Stimulated activated CD8-positive, alpha-beta memory T cell treated with anti-CD3 and anti-CD28 coated beads, Interleukin-4, amount 100 ng/mL, for 4 hours (primary cell): ENCODE measurements at places on chromosomes 2 and 18.

GRCh38 chr18:34600158-34600557 lies 109.9 kb upstream of the DTNA start:
- no peak for DNase-seq

GRCh38 chr2:81436256-81436655 lies 1131.7 kb upstream of the LRRTM1 start:
- no peak for DNase-seq

GRCh38 chr2:231571661-231572191 lies 20.9 kb upstream of the TEX44 start:
- DNase-seq = no peak

GRCh38 chr2:158810731-158811460 lies 15.8 kb downstream of the DAPL1 start:
- DNase-seq = no peak

DNA sequence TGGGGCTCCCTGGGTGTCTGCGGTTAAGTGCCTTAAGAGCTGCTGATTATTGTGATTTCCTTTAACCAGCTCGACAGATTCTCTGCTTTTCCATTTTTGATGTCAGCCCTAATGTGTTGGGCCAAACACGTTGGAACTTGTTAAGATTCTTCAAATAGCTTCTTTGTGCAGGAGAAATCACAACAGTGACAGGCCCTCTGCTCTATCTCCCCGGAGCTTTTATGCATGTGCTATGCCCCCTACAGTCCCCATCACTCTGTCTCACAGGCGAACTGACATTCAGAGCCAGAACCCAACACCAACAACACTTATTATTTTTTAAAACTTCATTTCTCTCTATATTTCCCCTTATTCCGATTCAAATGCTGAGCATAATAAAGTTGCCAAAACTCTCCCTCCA lies 371.7 kb upstream of the CELF4 start:
- no peak for DNase-seq

DNA sequence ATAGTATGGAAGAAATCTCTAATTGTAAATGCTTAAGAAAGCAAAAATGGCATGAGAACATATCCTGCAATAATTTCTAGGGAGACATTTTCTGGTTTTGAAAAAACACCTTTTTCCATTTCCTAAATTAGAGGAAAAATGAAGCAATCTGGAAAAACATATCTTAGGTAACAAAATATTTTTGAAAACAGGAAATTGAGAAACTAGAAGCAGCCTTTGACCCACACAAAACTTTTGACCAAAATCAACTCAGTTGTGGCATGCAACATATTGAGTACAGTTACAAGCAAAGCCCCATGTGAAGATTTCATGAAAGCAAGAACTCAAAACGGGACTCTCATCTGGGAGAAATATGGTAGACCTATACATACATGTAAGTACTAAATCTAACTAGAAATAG lies 28.6 kb upstream of the CHAC2 start:
- DNase-seq = no peak

GRCh38 chr2:70182689-70183088 lies 8.1 kb downstream of the C2orf42 start:
- no peak for DNase-seq

DNA sequence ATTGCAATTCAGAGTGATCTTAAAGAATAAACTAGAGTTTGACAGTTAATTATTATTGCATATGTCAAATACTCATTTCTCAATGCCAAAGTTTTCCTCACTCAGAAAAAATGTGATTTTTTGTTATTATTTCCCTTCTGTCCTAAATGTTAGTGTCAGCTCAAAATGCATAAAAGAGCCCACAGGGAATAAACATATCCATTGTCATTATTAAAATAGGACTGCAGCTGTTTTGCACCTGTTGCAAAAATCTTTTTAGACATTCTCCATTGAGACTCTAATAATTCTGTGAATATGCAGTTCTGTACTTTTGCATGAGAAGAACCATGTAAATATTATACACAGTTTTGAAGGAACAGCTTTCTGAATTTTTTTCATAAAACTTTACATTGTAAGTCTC lies 540.0 kb upstream of the SLC39A10 start:
- DNase-seq = no peak

GRCh38 chr2:174680221-174680620 lies 82.6 kb upstream of the WIPF1 start:
- DNase-seq = no peak

DNA sequence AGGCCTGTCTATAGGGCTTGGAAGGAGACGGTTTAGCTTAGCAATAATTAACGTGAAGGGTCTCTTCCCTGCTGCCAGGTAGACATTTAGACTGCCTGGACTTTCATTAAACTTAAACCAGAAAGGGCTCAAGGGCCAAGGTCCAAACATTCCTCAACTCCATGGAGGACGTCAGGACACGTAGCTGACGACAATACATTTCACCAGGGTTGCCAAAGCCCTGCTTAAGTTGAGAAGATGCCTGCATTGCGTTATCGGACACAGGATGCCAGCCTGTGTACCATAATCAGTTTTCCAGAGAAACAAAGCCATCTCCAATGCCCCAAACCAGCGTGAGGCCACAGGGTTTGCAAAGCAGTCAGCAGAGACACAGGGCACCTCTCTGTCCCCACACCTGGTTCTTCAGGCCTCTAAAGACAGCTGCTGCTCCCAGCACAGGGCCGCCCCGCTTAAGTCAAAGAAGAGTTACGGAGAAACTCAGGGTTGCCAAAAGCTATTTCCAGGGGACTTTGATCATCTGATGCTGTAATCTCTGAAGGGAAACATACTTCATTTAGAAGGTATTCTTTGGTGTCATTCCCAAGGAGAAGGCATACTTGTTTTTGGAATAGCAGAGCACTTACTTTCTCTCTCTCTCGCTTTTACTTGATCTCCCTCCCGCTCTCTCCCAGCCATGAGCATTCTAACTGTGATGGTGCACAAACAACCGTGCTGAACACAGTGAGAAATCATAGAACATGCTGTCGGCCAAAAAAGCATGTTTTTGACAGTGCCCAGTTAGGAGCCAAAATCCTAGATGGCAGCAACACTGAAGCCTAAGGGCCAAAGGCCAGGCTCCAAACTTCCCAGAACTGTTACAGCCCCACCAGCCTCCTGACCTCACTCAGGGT lies 46.0 kb downstream of the TTC32 start:
- DNase-seq = no peak

- no peak for DNase-seq
Observed at GRCh38 chr2:118265873-118266455, 177.7 kb downstream of the INSIG2 start.

- DNase-seq = no peak
Observed at GRCh38 chr18:45417392-45417791, 197.9 kb upstream of the SLC14A2 start.

DNA sequence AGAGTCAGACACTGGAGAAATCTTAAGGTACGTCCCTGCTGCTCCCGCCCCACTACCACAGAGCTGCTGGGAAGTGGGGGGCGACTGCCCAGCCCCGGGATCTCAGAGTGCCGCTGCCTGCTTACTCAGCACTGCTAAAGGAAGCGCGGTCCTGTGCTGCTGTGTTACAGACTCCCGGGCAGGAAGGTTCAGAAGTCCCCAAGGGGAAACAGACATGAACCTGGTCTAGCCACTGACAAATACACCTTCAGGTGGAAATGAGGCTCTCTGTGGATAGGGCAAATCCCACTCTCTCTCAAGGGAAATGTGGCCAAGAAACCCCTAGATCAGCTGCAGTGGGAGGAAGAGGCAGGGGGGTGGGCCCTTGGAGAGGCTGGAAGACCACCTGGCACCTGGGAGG lies 13.7 kb downstream of the MTERF4 start:
- no peak for DNase-seq

GRCh38 chr2:72605836-72606442 lies 219.9 kb downstream of the EXOC6B start:
- no peak for DNase-seq

- no peak for DNase-seq
Observed at GRCh38 chr2:9238591-9239326, 32.1 kb downstream of the ASAP2 start.

GRCh38 chr2:74253306-74253970 lies 55.0 kb downstream of the MTHFD2 start:
- no peak for DNase-seq

DNA sequence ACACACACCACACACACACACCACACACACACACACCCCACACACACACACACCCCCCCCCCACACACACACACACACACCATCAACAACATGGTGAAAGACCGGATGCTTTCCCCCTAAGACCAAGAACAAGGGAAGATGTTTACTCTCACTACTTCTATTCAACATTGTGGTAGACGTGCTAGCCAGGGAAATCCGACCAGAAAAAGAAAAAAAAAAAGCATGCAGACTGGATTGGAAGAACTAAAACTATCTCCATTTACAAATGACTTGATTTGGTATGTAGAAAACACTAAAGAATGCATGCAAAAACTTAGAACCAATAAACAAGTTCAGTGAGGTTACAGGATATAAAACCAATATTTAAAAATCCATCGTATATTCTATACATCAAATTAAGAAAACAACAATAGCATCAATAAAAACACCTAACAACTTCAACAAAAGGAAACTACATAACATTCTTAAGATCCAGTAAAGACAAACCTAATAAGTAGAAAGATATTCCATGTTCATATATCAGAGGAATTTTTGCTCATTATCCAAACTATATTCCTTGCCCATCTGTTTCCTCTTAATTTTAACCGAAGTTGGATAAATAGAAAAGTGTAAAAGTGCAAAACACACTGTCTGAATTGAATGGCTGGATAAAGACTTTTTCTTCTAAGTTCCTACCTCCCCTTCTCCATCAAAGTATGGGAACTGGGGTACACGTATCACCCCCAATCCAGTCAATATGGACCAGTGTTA lies 51.5 kb upstream of the RNU4ATAC start:
- no peak for DNase-seq

GRCh38 chr18:22466608-22467395 lies 49.1 kb upstream of the CTAGE1 start:
- DNase-seq = no peak

DNA sequence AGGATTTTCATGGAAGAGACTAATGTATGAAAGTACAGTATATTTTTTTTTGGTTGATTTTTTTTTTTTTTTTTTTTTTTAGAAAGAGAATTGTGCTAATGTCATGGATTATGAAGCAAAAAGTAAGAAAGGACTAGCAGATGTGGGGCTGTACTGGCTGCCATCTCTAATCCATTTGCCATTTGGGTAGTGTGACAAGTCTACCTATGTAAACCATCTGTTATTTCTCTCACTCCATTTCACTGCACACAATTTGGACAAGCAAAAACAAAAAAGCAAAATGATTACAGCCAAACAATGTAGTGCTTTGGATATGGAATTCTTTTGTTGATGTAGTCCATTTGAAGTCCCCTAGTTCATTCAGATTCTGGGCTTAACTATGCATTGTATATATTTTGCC lies 1355.4 kb downstream of the LRP1B start:
- no peak for DNase-seq

GRCh38 chr18:908758-909724 lies 4.4 kb downstream of the ADCYAP1 start:
- DNase-seq = no peak

DNA sequence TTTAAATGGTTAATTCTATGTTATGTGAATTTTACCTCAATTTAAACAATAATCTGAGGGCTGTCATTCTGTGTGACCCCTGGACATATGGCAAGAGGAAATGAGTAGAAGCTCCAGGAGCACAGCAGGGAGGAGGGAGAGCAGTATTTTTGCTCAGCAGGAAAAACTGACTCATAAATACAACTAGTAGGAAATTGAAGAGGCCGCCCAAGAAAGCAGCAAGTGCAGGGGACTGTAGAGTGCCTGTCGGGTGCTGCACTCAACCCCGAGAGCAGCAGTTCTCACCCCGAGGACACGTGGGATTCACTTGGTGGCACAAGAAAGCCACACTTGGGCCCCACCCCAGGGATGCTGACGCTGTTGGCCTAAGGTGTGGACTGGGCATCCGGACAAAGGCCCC lies 60.8 kb downstream of the NPAS2 start:
- DNase-seq = no peak

DNA sequence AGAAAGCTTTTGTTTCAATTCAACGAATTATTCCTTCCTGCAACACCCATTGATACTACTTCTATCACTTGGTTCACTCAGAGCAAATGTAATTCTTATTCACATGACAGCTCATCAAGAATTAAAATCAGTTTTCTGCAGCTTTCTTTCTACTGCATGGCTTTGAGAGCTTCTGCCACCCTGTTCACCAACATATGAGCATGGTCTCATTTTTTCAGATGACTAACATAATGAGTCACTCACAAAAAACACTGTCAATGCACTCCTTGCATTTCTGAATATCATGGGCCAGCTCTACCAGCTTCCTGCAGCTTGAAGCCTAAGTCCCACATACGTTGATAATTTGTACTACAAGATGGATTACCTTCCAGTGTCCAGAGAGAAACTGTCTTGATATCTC lies 342.9 kb downstream of the LRATD1 start:
- DNase-seq = no peak

DNA sequence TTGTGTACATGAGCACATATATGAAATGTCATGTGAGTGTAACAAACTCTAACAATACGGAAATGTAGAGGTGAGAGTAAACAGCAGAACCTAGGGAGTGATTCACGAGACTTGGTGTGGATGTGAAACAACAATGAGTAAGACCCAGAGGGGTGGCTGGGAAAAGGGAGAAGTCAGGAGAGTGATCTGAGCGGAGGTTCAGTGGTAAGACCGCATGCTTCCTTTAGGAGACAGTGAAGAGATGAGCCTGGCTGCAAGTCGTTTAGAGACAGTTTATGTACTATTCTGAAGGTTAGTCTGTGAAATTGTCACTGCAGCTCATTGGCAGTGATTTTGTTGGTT lies 150.6 kb downstream of the PRPF40A start:
- no peak for DNase-seq

DNA sequence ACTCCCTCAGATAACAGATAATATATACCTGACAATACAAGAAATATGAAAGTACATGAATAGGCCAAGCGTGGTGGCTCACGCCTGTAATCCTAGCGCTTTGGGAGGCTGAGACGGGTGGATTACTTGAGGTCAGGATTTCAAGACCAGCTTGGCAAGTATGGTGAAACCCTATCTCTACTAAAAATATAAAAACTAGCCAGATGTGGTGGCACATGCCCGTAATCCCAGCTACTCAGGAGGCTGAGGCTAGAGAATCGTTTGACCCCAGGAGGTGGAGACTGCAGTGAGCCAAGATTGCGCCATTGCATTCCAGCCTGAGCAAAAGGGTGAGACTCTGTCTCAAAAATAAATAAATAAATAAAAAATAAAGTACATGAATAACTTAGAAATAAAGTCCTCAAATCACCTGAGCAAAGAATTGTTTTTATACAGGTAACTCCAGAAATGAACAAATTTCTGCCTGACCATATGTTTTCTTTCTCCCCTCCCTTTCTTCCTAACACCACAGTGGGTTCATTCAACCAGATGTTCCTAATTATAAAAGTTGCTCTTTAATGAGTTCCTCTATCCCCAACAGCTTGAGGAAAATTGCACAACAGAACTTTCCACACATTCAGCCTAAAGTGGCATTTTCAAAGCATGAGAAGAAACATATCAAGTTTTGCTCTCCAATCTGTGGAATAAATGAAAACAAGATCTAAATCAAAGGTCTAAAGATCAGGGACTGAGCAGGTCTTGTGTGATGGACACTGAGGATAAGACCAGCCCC lies 33.6 kb upstream of the AP1S3 start:
- DNase-seq = no peak
